Activated CD8-positive, alpha-beta memory T cell treated with anti-CD3 and anti-CD28 coated beads, Interleukin-2, amount 10 ng/mL, durations not matched to agents 7 days and 5 days (primary cell): ENCODE measurements at places on chromosomes 16 and 17.
A peak's percentile ranks its signal among the peaks of the same experiment; 100 is the strongest.

GRCh38 chr17:46730026-46730425, 88.5 kb downstream of the WNT3 start:
- no peak for DNase-seq
- H3K27ac ChIP-seq: no peak overlapping the region
- no peaks in the 10 kb centered on the region for H3K27me3 ChIP-seq

DNA sequence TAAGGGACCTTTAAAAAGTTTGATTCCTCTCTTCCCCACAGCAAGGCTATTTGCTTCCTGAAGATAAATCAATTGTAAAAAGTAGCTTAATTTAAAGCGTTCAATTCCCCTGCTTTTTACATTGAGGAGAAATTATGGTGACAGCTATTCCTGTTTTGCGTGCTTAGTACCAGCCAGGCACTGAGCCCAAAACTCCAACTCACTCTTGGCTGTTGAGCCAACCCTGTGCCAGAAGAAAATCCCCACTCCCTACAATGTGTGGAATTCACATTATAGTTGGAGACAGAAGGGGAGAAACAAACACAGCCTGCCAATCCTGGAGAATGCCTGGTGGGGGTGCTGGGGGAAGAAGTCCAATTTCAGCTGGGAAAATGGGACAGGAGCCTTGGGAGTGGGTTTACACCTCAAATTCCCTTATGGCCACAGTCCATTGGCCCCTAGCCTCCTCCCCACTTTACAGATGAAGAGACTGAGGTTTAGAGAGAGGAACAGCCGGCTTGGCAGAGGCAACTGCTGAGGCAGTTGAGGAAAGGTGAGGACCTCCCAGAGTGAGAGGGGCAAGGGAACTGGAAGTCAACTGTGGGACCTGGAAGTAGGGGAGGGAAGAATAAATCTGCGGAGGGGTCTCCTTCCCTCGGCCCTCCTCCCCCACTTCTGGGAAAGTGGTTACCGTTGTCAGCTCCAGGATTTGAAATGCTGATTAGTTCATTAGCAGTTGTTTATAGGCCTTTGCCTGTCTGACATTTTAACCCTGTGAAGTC, 26.1 kb downstream of the CDH1 start:
- peaks cover 19% of the 10 kb centered on the region for H3K27me3 ChIP-seq
- no peaks in the 10 kb centered on the region for H3K36me3 ChIP-seq
- DNase-seq: no peak
- no peak overlapping the region for H3K4me3 ChIP-seq

DNA sequence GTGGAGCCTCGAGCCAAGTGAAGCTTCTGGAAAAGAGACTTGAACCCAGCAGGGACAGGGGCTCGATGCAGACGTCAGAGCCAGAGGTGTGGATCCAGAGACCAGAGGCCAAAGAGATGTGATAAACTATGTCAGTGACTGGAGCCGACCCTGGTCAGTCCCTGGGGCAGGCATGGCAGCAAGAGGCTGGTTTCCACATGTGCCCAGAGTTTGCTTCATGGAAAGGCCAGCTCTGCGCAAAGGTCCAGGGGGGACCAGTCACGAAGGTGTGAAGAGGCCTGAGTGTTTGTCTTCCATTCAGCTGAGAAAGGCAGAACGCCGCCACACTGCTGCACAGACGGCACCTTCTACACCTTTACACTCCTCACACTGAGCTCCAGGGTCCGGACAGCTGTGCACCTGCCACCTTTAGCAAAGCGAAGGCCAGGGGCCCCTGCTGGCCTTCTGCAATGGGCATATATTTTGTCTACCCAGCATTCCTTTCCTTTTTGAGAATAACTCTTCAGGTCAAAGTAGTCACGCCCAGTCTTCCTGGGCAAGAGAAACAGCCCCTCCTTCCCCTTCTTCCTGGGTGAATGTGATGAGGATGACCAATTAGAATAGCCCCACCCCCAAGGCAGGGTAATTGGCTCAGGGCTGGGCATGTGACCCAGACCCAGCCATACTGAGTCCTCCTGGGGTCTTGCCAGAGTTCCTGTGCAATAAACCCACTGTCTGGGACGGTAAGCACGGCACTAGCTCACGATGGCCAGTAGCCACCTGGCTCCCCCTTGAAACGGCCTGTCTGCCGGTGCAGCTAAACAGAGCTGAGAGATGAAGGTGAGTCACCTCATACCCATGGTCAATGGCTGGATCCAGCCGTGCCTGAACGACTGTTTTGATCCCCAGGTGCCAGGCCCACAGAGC, 2.3 kb upstream of the RPH3AL start:
- no peak overlapping the region for H3K4me3 ChIP-seq
- H3K36me3 ChIP-seq: peaks cover 2% of the 10 kb centered on the region
- H3K27me3 ChIP-seq: no peaks in the 10 kb centered on the region

- peaks cover 25% of the 10 kb centered on the region for H3K36me3 ChIP-seq
- peaks cover 69% of the 10 kb centered on the region for H3K4me1 ChIP-seq
- peak overlapping the region; percentile 63 for H3K4me3 ChIP-seq
- H3K27me3 ChIP-seq: no peaks in the 10 kb centered on the region
- peak; percentile 88 for DNase-seq
- H3K27ac ChIP-seq: peak overlapping the region; percentile 96
These were observed 5.4 kb downstream of the BANP start for GRCh38 chr16:87956365-87957231.

DNA sequence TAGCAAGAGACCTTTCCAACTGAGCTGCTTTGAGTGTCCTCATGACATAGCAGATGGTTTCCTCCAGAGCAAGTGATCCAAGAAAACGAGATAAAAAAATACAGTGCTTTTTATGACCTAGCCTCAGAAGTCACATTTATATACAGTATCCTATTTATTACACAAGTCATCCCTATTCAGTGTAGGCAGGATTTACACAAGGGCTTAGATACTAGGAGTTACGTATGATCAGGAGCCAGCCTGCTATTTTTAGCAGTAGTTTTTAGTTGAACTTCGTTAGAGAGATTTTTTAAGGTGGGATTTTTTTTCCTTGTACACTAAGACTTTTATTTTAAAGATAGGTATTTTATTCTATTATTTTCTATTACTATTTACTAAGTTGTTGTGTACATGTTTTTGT, 58.4 kb downstream of the PHKB start:
- no peak overlapping the region for H3K27ac ChIP-seq
- H3K4me3 ChIP-seq: no peak overlapping the region
- DNase-seq: no peak
- no peaks in the 10 kb centered on the region for H3K27me3 ChIP-seq
- H3K36me3 ChIP-seq: peaks cover 25% of the 10 kb centered on the region

GRCh38 chr17:6453279-6454024, 9.2 kb downstream of the PIMREG start:
- no peak overlapping the region for H3K4me3 ChIP-seq
- no peaks in the 10 kb centered on the region for H3K36me3 ChIP-seq
- peaks cover 36% of the 10 kb centered on the region for H3K27me3 ChIP-seq
- no peak for DNase-seq
- peaks cover 15% of the 10 kb centered on the region for H3K4me1 ChIP-seq

- H3K27ac ChIP-seq: no peak overlapping the region
- no peak for DNase-seq
- H3K36me3 ChIP-seq: peaks cover 7% of the 10 kb centered on the region
- H3K4me3 ChIP-seq: no peak overlapping the region
- peaks cover 8% of the 10 kb centered on the region for H3K4me1 ChIP-seq
These were observed 35.4 kb downstream of the SPAG9 start for GRCh38 chr17:51085150-51085805.

GRCh38 chr16:2027024-2028010, 615 bp downstream of the NHERF2 start:
- DNase-seq: no peak
- peaks cover 27% of the 10 kb centered on the region for H3K27me3 ChIP-seq
- no peak overlapping the region for H3K27ac ChIP-seq
- no peaks in the 10 kb centered on the region for H3K36me3 ChIP-seq
- H3K4me1 ChIP-seq: peaks cover 17% of the 10 kb centered on the region

- no peaks in the 10 kb centered on the region for H3K36me3 ChIP-seq
- H3K27ac ChIP-seq: no peak overlapping the region
- no peak for DNase-seq
- H3K4me1 ChIP-seq: no peaks in the 10 kb centered on the region
- no peaks in the 10 kb centered on the region for H3K27me3 ChIP-seq
These were observed 86.9 kb upstream of the HLF start for GRCh38 chr17:55177855-55178217.

- peaks cover 2% of the 10 kb centered on the region for H3K36me3 ChIP-seq
- H3K27me3 ChIP-seq: no peaks in the 10 kb centered on the region
- no peak overlapping the region for H3K27ac ChIP-seq
- peaks cover 27% of the 10 kb centered on the region for H3K4me1 ChIP-seq
- DNase-seq: no peak
These were observed 25.7 kb downstream of the ARHGAP17 start for GRCh38 chr16:24989494-24989893.

DNA sequence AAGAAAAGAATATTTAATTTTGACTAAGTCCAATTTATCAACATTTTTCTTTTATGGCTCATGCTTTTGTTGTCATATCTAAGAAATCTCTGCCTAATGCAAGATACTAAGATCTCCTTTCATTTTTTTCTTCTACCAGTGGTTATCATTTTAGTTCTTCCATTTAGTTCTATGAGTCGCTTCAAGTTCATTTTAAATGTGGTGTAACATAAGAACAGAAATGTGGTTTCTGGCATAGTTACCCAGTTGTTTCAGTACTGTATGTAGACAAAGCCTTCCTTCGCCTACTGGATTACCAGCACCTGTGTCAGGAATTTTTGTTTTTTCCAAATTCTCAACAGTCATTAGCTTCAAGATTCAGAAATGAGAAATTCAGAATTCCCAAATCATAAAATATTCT, 175.7 kb downstream of the PARN start:
- no peaks in the 10 kb centered on the region for H3K4me1 ChIP-seq
- no peaks in the 10 kb centered on the region for H3K27me3 ChIP-seq
- no peak overlapping the region for H3K27ac ChIP-seq
- DNase-seq: no peak

GRCh38 chr17:49993423-49994060, 1.5 kb downstream of the DLX3 start:
- no peak overlapping the region for H3K27ac ChIP-seq
- H3K27me3 ChIP-seq: peaks cover 77% of the 10 kb centered on the region
- H3K4me1 ChIP-seq: peaks cover 25% of the 10 kb centered on the region
- peak overlapping the region; percentile 68 for H3K4me3 ChIP-seq

- DNase-seq: no peak
- H3K36me3 ChIP-seq: peaks cover 5% of the 10 kb centered on the region
- H3K27me3 ChIP-seq: no peaks in the 10 kb centered on the region
- no peak overlapping the region for H3K27ac ChIP-seq
- no peak overlapping the region for H3K4me3 ChIP-seq
These were observed 103.8 kb upstream of the NOL11 start for GRCh38 chr17:67613961-67614360.

DNA sequence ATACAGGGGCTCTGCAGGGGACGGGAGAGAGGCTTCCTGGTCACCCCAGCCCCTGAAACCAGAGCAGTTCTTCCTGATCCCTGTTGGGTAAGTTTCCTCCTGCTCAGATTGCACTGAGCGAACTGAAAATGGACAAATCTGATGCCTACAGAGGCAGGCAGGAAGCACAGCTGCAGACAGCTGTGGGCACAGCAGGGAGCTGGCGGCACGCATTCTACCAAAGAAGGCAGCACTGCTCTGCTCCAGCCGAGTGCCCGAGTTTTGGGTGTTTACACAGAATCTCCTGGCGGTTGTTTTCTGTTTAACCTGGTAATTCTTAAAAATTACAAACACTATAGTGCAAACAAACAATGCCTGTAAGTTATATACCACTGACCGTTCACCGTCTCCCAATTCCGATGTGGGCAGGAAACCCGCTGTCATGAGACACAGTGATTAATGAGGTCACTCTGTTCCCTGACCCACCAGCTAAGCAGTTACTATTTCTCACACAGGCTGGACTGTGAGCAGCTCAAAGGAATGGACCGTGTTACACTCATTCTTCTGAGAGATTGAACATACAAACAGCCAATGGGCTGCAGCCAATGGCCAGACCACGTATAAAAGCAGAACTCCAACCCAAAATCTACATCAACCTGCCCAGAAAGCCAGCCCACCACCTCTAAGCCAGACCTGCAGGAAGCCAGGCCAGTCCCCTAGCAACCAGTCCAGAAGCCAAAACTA, 25.5 kb downstream of the NSMCE1 start:
- H3K4me3 ChIP-seq: peak overlapping the region; percentile 38
- peaks cover 13% of the 10 kb centered on the region for H3K36me3 ChIP-seq
- peak overlapping the region; percentile 68 for H3K27ac ChIP-seq
- peaks cover 76% of the 10 kb centered on the region for H3K4me1 ChIP-seq

DNA sequence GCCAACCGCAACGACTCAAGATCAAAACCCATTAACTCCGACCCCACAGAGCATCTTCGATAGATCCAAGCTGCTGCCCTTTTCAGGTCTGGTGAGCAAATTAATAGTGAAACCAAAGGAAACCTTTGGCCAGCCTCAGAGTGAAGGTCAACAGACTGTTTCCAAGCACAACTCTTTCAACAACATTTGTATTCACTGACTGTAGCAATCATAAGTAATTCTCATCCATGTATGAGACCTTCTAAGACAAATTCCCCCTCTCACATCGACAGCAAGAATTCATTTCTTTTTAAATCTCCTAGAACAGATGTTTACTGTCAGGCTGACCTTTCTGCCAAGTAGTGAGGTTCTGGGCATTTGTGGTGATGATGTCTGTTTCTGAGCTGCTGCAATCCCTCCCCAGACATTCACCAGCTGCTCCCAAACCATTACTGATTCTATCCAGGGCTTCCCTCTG, 64.2 kb downstream of the SLC39A11 start:
- peaks cover 5% of the 10 kb centered on the region for H3K36me3 ChIP-seq
- no peak overlapping the region for H3K27ac ChIP-seq
- no peak overlapping the region for H3K4me3 ChIP-seq
- H3K4me1 ChIP-seq: no peaks in the 10 kb centered on the region
- H3K27me3 ChIP-seq: no peaks in the 10 kb centered on the region

GRCh38 chr17:70905796-70906195, 736.5 kb downstream of the KCNJ2 start:
- H3K27me3 ChIP-seq: no peaks in the 10 kb centered on the region
- H3K4me1 ChIP-seq: no peaks in the 10 kb centered on the region
- DNase-seq: no peak
- H3K4me3 ChIP-seq: no peak overlapping the region

DNA sequence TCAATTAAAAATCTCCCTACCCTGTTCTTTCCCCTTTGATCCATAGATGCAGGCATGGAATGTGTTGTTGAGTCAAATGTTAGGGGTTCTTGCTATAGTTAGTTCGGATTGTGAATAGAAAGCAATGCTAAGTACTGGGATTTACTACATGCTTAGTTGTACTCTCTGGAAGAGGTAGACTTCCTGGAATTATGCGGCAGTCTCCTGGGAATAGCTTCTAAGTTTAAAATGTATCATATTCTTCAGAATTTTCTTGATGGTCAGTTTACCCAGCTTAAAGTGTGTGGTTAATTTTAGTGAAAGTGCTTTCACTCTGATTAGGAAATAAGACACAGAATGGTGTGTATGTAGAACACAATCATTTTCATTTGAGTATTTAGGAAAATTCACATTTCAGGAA, 3.5 kb downstream of the CLTC start:
- H3K4me1 ChIP-seq: peaks cover 58% of the 10 kb centered on the region
- H3K27ac ChIP-seq: peak overlapping the region; percentile 20
- peak overlapping the region; percentile 25 for H3K4me3 ChIP-seq
- DNase-seq: no peak
